RCC 7860 (cell line): ENCODE measurements at places on chromosomes 3 and 15.

GRCh38 chr3:194447657-194448056 lies 39.1 kb downstream of the ATP13A3 start:
- no peak for DNase-seq

- peak; percentile 42 for DNase-seq
These were observed 39.2 kb downstream of the MYO5C start for GRCh38 chr15:52256366-52256765.

DNA sequence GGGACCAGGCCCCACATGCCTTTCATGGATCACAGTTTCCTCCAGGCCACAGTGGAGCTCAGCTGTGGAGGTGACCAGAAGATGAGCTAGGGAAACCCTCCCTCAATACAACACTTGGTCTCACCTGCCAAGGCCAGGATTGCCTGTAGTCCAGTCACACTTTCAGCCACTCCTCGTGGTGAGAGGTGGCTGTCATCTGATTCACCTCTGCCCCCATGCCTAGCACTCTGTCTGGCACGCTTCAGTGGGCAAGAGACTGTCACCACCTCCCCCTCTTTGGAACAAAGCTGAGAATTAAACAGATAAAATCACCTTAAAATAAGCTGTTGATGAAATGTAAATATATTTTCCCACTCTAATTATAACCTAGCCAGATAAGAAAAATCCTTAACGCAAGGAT lies 4.0 kb upstream of the IL17RD start:
- DNase-seq, result peak; percentile 22

- no peak for DNase-seq
These were observed 7.5 kb downstream of the ZDHHC3 start for GRCh38 chr3:44968447-44968858.

DNA sequence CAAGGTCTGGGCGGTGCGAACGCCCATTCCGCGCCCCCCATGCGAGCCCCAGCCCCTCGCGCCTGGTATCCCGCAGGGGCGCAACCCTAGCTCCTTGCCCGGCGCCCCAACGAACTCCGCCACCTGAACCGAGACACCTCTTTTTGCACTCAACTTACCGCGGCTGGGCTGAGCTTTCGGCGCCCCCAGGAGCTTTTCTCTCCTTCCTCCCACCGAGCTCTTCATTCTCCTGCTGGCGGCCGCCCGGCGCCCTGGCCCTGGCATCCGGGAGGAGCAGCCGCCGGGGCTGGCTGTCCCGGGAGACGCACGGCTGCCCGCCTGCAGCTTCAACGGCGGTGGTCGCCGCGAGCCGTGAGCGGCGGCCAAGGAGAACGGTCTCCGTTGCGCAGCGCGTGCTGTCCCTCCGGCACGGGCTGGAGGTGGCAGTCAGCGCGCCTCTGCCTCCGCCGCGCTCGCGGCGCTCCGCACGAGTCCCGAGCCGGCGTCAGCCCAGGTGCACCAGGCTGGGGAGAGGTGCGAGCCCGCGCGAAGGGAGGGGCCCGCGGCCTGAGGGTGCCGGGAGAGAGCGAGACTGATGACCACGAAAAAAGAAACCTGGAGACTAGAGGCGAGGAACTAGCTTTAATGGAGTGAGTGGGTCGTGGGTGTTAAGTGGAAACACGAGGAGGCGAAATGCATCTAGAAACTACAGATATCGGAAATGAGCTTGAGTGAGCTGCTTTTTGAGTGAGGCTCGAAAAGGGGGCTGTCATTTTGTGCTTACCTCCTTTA lies 621.5 kb upstream of the ZNF385D start:
- DNase-seq, result no peak

DNA sequence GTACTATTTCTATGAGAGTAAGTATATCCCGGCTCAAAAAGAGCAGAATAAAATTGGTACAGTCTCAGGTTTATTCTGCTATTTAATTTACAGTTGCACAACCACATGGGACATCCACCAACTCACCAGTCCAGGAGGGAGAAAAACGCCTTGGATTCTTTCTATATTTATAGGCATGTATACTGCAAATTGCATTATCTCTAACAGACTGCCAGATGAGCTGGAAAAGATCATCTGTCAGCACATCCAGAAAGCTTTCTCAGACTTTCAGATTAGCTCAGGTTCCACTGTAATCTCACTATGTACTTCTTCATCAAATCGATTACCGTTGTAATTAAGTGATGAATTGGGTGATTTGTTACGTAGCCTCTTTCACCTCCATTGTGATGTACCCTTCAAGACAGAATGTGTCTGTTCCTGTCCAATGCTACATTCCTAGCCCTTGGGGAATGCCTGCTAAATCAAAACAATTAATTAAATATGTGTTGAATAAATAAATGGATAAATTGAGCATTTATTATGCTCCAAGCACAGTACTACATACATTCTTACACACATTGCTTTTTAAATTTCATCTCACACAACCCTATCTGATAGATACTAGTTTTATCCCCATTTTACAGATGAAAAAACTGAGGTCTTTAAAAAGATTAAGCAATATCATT lies 38.1 kb upstream of the TMC3 start:
- no peak for DNase-seq

GRCh38 chr3:13075986-13076654 lies 2.9 kb upstream of the IQSEC1 start:
- DNase-seq, result no peak
